Ascending aorta (tissue), 2 donors: ENCODE measurements at places on chromosomes 12 and 14. TPM values are rescaled to one million over a fixed set of nuclear protein-coding genes. Genes with fewer than 3 reads are reported as not detected.

Gene APOF
- total RNA-seq = not detected

Gene NKX2-1
- not detected for total RNA-seq

Gene TAS2R14
- not detected for total RNA-seq

Gene MGST1
- 101 TPM for total RNA-seq

Gene ANKRD33
- total RNA-seq = not detected

Gene PPM1H
- total RNA-seq = 0.85 TPM

Gene TRIM9
- 4.2 TPM for total RNA-seq

DNA sequence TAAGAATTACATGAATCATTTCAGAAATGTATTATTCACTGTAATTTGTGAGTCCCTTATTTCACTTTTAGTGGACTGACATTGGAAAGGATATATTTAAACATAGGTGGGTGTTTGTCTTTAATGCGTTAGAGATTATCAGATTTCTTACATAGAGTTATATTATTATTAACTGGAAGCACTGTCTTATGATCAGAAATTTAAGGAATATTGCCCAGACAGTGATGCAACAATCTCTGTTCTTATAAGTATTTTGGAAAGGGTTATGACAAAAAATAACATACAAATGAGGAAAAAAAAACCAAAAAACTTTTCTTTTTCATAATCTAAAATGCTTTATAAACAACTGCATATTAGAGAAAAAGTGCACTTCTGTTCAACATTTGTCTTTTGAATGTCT, 836.6 kb downstream of the SLC6A15 start:
- no peaks in the 10 kb centered on the region for H3K36me3 ChIP-seq
- no peaks in the 10 kb centered on the region for H3K27me3 ChIP-seq
- no peaks in the 10 kb centered on the region for H3K4me1 ChIP-seq
- no peak for DNase-seq

GRCh38 chr14:55781046-55781445, 201.0 kb downstream of the KTN1 start:
- H3K27ac ChIP-seq = peak overlapping the region; percentile 70
- DNase-seq = no peak
- H3K4me1 ChIP-seq = peaks cover 17% of the 10 kb centered on the region
- no peaks in the 10 kb centered on the region for H3K27me3 ChIP-seq

DNA sequence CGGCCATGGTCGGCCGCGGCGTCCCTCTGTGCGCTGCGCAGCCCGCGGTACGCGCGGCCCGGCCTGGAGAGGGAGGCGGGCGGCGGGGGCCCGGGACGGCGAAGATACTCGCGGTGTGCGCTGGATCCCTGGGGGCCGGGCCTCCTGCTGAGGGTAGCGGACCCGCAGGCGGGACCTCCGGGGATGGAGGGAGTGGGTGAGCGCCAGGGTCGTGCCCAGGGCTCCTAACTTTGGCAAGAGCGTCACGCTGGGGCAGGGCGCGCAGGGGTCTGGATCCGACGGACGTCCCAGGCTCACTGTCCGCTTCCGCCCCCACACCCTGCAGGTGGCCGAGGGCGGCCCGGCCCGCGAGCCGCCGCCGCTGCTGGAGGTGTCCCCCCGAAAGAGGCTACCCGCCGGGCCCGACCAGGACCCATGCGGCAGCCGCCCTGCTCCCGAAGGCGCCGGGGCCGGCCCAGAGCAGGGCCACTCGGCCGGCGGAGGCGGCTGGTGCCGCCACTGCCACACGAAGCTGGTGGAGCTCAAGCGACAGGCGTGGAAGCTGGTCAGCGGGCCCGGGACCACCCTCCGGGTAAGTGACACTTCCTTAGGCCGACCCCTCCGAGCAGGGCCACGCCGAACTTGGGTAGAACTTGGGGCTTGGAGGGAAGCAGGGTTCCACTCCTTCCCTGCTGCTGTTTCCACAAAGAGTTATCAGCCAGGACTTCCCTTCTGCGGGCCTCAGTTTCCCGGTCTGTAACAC, 502 bp downstream of the KIF26A start:
- H3K4me3 ChIP-seq = peak overlapping the region; percentile 57
- DNase-seq = no peak
- no peak overlapping the region for H3K27ac ChIP-seq
- no peaks in the 10 kb centered on the region for H3K36me3 ChIP-seq
- H3K4me1 ChIP-seq = peaks cover 11% of the 10 kb centered on the region

DNA sequence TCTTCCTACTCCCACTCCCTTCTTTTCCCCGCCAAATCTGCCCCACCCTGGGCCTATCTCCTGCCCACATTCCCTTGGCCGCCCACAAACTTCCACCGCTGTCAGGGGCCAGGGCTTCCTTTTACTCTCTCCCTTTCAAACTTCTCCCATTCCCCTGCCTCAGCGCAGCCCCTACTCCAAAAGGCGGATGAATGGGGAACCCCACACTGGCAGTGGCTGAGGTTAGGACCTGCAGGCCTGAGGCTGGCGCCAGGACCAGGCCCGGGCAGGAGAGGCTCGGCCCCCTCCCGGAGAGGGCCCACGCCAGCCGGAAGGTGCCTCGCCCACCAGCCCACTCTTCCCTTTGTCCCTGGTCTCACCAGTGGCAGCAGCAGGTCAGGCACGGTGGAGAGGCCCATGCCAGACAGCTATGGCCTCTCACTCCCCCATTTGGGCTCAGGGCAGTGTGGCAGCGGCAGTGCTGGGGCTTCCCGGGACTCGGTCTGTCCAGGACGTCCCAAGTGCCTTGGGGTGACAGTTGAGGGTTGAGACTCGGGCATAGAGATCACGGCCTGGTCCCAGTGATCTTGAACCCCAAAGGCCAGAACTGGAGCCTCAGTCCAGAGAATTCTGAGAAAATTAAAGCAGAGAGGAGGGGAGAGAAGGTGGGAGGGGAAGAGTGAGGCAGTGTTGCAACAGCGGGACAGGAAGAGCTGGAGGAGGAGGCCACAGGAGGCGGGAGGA, at the start of gene TNFRSF1A:
TSS of gene TNFRSF1A (minus strand) at position 660 of the 723 bp plus-strand sequence. CDS start at position 398, 262 bp downstream.
- H3K4me3 ChIP-seq = peak within 1 kb of the TSS; percentile 90
- H3K27ac ChIP-seq = peak within 1 kb of the TSS; percentile 97
- H3K27me3 ChIP-seq = no peaks in the 10 kb centered on the region
- DNase-seq = no peak

DNA sequence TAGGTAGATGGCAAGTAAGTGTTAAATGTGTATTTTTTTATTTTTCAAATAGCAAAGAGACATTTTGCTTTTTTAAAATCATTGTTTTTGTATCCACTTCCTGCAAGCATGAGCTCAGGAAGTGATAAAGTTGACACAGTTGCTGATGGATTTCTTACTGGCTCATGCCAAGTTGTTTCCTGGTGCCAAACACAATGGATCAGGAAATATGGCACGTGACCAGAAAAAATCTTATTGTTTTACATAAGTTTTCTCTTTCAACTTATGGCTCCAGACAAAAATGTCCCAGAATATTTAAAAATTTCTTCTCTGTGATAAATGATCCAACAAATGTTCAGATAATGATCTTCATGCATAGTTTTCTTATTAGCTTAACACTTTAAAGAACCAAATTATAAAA, 1279.1 kb upstream of the FLRT2 start:
- no peak for DNase-seq
- H3K27me3 ChIP-seq = no peaks in the 10 kb centered on the region
- no peak overlapping the region for H3K4me3 ChIP-seq
- no peaks in the 10 kb centered on the region for H3K4me1 ChIP-seq
